Iris pigment epithelial cell (primary cell): ENCODE measurements at places on chromosomes 7 and 10.

- DNase-seq: no peak
Measured at GRCh38 chr10:117950408-117950807, 96.3 kb downstream of the RAB11FIP2 start.

GRCh38 chr7:158973440-158973839, 117.1 kb downstream of the DYNC2I1 start:
- DNase-seq: peak; percentile 39

GRCh38 chr7:47799524-47799923, 148.7 kb downstream of the PKD1L1 start:
- DNase-seq: no peak

- no peak for DNase-seq
Measured at GRCh38 chr7:1290679-1291356, 58.1 kb downstream of the UNCX start.

DNA sequence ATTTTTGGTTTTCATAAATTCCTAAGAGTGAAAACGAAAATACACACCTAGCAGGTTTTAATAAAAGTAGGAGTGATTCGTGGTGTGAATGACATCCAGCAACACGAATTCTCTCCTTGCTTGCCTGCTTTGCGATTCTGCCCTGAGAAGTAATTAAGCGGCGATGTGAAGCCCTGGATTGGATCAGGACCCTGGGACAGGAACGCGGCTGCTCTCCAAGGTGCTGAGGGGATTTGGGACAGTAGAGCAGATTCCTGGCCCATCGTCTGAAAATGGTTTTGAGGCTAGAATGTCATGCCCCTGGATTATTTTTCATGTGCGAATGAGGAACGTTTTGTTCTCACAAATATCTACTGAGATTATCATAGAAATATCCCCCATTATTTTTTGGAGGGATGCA, 7.8 kb downstream of the NPS start:
- peak; percentile 15 for DNase-seq

GRCh38 chr10:30384701-30385201, 35.7 kb upstream of the MTPAP start:
- peak; percentile 68 for DNase-seq

- DNase-seq: no peak
Measured at GRCh38 chr10:70480239-70480861, 1.8 kb downstream of the PALD1 start.

DNA sequence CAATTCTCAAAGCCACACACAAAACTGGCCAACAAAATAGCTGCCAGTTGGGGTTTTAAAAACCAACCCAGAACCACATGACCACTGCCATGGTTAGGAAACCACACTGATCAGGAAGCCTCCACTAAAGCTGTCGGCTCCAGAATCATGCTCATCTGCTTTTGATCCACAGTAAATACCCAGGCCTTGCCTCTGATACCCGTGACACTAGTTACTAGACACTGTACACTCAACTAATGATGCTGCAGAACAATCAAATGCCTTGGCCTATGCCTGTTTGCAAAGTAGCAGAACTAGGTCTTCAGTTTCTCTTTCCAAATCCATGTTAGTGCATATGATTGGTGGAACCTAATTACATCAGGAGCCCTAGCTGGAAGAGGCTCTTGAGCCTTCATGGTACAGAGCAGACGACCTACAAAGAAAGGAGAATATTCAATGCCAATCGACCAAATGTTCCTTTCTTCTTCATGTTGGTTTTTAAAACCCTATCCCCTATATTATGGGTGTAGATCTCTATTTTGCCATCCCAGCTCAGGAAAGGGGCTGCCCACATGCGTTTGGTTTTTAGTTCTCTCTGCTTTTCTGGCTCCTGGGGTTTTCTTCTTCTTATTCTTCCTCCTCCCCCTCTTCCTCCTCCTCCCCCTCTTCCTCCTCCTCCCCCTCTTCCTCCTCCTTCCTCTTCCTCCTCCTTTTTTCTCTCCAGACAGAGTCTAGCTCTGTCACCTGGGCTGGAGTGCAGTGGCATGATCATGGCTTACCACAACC, 76.6 kb downstream of the CNNM2 start:
- DNase-seq: no peak

DNA sequence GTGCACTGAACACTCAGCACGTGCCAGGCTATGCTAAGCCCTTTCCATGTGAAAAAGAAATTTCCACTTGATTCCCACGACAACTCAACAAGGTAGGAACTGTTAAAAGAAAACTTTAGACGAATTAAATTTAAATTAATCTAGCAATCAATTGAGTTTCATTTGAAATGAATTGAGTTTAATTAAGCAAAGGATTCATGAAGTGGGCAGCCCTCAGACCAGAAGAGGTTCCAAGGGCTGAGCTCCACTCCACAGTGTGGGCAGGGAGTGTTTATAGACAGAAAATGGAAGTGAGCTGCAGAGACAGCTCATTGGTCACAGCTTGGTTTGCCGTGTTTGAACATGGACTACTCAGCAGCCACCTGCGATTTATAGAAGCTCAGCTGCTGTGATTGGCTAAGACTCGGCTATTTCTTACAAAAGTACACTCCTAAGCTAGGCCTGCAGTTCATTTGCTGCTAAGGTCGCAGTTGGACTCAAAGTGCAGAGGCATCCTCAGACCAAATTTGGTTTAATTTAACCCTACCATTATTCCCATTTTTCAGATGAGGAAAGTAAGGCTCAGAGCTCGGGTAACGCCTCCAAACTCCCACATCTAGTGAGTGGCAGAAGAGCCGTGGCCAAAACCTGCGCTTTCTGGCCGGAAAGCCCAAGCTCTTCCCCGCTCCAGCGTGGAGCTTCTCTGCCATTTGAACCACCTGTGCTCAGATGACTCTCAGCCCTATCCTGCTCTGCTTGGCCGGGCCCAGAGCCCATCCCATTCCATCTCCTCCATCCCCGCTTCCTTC, 24.9 kb downstream of the CALML3 start:
- DNase-seq: no peak

GRCh38 chr10:100902622-100903021, 10.1 kb upstream of the SLF2 start:
- DNase-seq: no peak

DNA sequence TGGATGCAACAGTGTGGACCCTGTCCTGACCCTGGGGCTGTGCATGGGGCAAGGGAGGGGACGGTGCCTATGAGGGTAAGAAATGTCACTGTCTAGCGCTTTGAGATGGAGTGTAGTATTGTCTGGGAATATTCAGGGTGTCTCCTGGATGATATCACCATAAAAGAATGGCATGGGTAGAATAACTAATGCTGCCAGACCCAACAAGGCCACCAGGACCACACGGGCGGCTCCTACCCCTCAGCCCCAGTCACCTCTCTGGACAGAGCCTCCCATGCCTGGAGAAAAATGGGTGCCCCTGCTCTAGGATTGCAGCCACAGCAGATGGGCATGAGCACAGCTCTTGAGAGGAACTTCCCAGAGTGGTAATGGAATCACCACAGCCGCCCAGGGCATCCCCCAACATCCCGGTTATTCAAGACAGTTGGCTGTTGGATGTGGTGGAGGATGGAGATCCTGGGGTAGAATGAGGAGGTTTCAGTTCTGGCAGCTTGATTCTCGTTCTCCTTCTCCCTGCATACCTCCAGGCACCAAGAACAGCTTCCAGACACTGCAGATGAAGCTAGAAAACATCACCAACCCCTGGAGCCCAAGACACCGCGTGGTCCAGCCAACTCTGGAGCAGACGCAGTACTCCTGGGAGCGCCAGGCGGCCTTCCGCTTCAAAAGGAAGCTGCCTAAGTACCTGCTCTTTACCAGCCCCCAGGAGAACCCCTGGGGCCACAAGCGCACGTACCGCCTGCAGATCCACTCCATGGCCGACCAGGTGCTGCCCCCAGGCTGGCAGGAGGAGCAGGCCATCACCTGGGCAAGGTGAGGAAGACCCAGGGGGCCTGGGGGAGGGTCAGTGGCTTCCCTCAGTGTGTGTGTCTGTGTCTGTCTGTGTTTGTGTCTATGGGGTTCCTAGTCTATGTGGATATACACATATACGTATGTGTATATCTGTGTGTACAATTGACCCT, 6.2 kb downstream of the AOC1 start:
- DNase-seq: no peak

DNA sequence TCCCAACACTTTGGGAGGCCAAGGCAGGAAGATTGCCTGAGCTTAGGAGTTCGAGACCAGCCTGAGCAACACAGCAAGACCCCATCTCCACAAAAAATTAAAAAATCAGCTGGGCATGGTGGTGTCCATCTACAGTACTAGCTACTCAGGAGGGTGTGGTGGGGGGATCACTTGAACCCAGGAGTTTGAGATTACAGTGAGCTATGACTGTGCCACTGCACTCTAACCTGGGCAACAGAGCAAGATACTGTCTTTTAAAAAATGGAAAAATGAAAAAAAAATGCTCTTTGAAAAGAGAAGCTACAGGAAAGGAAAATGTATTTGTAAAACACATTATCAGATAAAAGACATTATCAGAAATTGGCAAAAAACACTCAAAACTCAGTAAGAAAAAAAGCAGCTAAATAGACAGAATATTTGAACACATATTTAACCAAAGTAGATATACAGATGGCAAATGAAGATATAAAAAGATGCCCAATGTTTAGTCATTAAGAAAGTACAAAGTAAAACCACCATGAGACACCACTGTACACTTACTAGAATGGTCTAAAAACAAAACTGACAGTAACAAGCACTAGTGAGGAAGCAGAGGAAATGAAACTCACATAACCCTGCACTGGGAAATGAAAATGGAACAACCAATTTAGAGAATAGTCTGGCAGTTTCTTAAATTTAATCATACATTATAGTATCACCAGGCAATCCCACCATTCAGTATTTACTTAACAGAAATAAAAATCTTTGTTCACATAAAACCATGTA, 40.5 kb downstream of the NRBF2 start:
- DNase-seq: no peak

DNA sequence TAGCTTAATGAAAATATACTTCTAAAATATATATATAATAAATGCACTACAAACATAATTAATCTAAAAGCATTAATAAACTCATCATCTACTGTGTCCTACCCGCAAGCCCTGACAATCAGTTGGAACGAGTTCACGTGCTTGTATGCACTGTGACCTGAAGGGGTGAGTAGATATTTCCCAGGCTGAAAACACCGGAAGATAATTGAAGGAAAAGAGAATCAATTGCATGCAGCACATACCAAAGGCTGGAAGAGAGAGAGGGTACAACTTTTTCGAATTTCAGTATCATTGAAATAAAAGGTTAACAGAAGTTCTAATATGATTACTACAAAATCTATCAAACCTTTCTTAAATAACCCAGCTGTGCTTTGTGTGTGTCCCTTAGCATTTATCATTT, 94.6 kb downstream of the SEMA3C start:
- no peak for DNase-seq

- no peak for DNase-seq
Measured at GRCh38 chr10:6053816-6054631, 8.1 kb downstream of the IL2RA start.

DNA sequence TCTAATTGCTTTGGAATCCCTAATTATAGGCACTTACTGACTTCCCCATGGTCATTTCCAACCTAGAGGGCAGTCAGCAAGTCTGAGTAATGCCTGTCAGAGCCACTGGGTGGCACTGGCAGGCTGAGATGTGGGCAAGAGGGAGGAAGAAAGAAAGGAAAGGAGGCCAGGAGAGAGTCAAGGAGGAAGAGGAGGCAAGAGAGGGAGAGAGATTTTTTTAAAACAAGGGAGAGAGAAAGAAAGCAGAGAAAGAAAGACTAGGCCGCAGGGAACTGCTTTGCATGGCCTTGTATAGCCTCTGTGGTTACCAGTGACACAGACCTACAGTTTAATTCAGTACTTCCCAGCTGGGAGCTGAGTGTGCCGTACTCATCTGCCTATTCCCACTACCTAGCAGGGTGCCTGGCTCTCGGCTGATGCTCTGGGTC, 210.4 kb upstream of the ADO start:
- peak; percentile 53 for DNase-seq

- peak; percentile 89 for DNase-seq
Measured at GRCh38 chr10:84308481-84309304, 19.7 kb upstream of the CCSER2 start.

GRCh38 chr7:1028775-1029636, 15.3 kb upstream of the GPR146 start:
- peak; percentile 96 for DNase-seq

DNA sequence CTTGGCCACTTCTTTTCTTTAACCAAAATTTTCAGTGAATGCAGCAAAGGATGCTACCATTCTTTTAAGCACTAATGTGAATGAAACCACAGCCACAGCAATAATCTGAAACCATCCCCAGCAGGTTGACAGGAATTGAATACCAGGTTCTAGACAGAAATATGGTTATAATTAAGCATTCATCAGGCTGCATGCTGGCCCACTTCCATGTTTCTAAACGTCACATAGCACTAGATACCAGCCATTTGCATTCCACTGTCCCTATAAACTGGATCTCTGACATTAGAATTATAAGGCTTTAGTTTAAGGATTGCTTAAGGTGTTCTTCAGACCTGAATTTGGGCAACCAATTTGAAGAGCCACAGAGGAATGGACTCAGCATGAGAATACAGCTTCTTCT, 340.8 kb upstream of the KLF6 start:
- no peak for DNase-seq

- peak; percentile 90 for DNase-seq
Measured at GRCh38 chr10:95864906-95865813, 42.6 kb upstream of the CC2D2B start.

GRCh38 chr10:72822342-72822986, 71.1 kb upstream of the OIT3 start:
- DNase-seq: no peak

GRCh38 chr7:2105917-2106316, 126.8 kb downstream of the MAD1L1 start:
- DNase-seq: no peak

DNA sequence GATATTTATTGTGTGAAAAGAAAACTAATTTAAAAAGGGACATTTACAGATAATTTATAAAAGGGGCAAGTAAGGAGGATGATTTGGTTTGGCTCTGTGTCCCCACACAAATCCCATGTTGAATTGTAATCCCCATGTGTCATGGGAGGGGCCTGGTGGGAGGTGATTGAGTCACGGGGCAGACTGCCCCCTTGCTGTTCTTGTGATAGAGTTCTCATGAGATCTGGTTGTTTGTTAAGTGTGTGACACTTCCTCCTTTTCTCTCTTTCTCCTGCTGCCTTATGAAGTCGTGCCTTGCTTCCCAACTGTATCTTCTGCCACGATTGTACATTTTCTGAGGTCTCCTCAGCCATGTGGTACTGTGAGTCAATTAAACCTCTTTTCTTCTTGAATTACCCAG, 171.0 kb upstream of the SEMA3E start:
- no peak for DNase-seq

GRCh38 chr10:132868995-132869394, 73.4 kb downstream of the CFAP46 start:
- no peak for DNase-seq

DNA sequence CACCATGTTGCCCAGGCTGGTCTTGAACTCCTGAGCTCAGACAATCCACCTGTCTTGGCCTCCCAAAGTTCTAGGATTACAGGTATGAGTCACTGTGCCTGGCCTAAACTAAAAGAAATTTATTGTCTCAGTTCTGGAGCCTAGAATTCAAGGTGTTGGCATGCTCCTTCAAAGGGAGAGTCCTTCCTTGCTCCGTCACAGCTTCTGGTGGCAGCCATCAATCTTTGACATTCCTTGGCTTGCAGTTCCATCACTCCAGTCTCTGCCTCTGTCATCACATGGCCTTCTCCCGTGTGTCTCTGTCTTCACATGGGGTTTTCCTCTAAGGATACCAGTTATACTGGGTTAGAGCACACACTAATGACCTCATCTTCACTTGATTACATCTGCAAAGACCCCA, 55.5 kb downstream of the DNAJC12 start:
- no peak for DNase-seq
